ENCODE measurements at places on chromosomes 16 and 17.

- DNase-seq: no peak
These were observed 134.5 kb upstream of the FOXF1 start for GRCh38 chr16:86375851-86376250.

DNA sequence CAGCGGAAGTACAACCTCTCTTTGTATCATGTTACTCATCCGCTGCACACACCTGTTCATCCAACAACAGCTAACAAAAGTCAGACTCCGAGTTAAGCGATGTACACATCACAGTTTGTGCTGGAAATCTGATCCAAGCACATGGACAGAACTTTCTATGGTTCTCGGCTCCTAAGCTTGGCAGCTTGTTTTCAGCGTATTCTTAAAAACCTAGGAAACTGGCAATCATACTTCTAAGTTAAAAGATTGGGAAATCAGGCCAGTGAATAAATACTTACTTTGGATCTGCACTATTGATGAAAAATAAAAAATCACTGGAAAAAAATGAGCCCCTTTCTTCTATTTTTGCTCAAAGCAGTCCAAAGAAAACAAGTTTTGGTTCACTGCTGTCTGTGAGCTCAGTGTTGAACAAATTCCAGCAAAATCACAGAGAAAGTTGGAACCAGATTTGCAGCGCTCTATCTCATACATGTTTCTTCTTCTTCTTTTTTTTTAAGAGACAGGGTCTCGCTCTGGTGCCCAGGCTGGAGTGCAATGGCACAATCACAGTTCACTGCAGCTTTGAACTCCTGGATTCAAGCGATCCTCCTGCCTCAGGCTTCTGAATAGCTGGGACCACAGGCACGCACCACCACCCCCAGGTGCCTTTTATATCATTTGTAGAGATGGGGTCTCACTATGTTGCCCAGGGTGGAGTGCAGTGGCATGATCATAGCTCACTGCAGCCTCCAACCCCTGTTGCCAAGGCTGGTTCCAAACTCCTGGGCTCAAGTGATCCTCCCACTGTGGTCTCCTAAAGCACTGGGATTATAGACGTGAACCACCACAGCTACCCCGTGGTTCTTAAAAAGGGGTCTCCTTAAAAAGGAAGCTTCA is 71.6 kb upstream of the CREBBP start:
- no peak for DNase-seq

DNA sequence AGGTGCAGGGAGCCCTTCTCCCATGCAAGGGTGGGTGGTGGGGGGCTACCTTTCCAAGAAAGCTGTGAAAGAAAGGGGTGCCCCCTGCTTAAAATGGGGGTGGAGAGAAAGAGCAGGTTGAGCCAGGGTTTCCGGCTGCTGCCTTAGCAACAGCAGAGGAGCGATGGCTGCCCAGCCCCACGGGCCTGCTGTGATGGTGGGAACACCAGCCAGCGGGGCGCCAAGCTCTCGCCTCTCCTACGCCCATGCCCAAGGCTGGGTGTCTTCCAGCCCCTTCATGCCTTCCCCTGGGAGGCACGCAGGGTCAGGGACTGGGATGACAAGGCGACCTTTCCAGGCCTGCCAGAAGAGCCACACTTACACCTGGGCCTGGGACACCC is 3.0 kb downstream of the FMNL1 start:
- no peak for DNase-seq

DNA sequence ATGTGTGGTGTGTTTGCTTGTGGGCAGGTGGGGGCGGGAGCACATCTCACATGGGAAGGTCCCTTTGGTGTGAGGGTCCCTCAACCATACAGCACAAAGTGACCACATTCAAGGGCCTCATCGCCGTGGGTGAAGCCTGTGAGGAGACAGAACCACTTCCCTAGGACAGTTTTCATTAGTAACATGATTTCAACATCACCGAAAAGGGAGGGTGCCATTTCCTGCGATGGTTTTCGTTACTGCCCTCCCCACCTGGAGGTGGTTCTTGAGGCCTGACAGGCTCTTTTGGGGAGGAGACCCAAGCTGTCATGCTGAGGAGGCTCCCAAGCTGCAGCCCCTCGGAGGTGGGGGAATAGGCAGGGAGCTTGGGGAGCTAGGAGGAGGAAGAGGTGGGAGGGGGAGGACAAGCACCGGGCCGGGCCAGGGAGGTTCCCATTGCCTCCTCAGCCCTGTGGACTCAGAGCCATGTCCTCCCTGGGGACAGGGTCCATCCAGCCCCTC is 9.5 kb downstream of the CD300LB start:
- DNase-seq: no peak

GRCh38 chr16:83727018-83727417 is 80.8 kb upstream of the HSBP1 start:
- no peak for DNase-seq

DNA sequence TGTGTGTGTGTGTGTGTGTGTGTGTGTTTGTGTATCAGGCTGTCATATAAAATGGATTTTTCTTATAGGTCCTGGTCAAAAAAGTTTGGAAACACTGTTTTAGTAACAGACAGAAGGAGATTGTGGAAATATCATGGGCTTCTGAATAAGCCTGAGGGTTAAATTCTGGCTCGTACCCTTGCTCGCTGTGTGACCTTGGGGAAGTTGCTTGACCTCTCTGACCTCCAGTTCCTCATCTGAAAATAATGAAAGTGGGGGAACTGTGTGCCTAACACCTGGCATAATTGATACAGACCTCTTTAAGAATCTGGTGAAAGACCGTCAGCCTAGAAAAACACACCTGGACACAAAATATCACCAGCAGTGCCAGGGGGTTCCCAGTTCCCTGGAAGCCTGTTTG is 25.6 kb upstream of the PIK3R6 start:
- no peak for DNase-seq

DNA sequence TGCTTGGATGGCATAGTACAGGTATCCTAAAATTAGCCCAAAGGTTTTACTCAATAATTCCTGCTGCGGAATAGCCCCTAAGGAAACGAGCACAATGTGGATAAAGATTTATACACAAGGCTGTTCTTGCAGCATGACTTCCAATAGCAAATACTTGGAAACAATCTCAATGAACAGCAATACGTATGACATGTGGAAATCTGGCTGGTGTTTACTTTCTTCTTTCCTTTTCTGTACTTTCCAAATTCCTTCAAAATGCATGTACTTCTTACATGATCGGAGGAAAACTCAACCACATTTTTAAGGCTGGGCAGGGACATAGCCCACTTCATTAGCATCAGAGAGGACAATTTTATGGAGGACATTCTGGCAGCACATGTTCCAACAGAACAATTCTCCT is 86.6 kb downstream of the C16orf95 start:
- no peak for DNase-seq
